ENCODE measurements at places on chromosomes 13 and 19. TPM values are rescaled to one million over a fixed set of nuclear protein-coding genes. Genes with fewer than 3 reads are reported as not detected.

The PRKACA gene
- 56.0 TPM for total RNA-seq

The RB1 gene
- 20.5 TPM for total RNA-seq

The PLA2G4C gene
- total RNA-seq: 6.5 TPM

The ZNF428 gene
- 31.3 TPM for total RNA-seq

DNA sequence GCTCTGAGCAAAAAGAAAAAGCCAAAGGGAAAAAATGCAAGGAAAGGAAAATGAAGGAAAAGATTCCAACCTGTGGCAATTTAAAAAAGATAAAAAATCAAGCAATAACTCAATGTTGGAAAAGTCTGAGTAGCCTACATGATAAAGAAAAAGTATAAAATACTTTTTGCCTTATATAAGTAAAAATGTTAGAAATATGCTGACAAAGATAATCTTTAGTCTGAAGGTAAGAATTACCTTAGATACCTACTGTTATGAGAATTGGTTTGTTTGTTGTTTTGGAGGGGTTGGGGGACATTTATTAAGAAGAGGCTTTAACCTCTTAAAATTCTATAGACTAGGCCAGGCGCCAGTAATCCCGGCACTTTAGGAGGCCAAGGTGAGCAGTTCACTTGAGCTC lies 29.7 kb upstream of the CPB2 start:
- DNase-seq: no peak
- no peaks in the 10 kb centered on the region for H3K27me3 ChIP-seq
- no peak overlapping the region for H3K4me3 ChIP-seq
- no peak overlapping the region for H3K27ac ChIP-seq
- no peaks in the 10 kb centered on the region for H3K36me3 ChIP-seq

DNA sequence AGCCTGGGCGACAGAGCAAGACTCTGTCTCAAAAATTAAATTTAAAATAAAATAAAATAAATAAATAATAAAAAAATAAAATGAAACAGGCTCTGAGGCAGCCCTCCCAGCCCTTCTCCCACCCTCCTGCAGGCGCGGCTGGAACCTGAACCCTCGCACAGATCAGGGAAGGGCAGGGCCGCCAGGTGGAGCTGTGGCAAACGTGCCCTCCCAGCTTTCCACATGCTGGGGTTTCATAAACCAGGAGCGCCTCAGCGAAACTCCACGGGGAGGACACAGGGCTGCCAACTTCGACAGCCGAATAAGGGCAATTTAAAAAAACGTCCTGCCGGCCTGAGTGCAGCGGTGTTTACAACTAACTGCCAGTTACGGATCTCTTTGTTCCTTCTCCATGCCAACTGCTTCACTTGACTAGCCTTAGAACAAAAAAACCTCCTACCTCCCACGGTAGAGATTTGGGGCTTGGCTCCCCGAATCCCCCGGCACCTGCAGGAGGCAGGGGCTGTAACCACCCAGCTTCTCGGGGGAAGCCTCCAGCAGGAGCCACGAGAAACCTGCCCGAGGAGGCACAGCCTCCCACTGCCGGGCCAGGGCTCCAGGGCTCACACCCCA lies 15.9 kb downstream of the ZNF787 start:
- DNase-seq: peak; percentile 85
- H3K4me1 ChIP-seq: peaks cover 6% of the 10 kb centered on the region
- no peak overlapping the region for H3K27ac ChIP-seq
- H3K27me3 ChIP-seq: no peaks in the 10 kb centered on the region
- H3K36me3 ChIP-seq: peaks cover 16% of the 10 kb centered on the region
- H3K4me3 ChIP-seq: peak overlapping the region; percentile 53

DNA sequence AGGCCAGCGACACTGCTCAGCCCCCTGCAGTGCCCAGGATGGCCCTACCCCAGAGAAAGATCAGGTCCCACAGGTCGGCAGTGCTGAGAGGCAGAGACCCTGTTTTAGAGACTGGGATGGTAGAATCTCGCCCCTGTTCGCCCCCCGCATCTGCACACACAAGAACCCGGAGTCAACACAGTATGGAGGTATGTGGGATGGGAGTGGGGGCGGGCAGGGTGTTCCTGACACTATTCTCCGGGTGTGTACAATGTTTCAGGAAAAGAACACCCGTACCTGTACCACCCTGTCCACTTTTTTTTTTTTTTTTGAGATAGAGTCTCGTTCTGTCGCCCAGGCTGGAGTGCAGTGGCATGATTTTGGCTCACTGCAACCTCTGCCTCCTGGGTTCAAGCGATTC lies 19.3 kb downstream of the PIP5K1C start:
- no peak overlapping the region for H3K27ac ChIP-seq
- H3K36me3 ChIP-seq: peaks cover 19% of the 10 kb centered on the region
- no peaks in the 10 kb centered on the region for H3K27me3 ChIP-seq
- H3K4me3 ChIP-seq: no peak overlapping the region
- no peak for DNase-seq

DNA sequence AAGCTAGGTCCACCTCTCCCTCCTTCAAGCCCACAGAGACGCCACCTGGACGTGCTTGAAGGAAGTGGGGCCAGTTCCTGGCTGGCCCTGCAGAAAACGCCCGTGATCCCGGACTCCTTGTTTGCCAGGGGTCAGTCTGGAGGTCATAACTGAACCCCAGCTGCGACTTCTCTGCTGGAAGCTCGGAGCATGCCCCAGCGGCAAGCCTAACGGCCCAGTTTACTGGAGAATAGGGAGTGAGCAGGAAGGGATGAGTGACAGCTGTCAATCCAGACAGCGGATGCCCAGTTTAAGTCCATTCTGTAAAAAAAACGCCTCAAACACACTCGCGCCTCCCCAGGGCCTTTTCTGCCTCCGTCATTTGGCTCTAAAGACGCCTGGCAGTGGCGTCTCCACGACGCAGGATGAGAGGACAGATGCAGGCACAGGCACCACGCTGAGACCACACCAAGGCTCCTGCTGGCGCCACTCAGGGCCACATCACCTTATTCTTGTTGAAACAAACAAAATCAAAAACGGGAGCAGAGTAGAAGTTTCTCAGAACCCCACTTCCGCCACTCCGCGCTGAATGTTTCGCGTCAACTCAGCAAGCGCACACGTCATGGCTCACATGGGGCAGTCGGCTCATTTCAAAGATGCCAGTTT lies 57.6 kb downstream of the RASA3 start:
- DNase-seq: no peak
- H3K27ac ChIP-seq: no peak overlapping the region
- peaks cover 7% of the 10 kb centered on the region for H3K36me3 ChIP-seq
- H3K27me3 ChIP-seq: no peaks in the 10 kb centered on the region
- no peaks in the 10 kb centered on the region for H3K4me1 ChIP-seq

- H3K27ac ChIP-seq: no peak overlapping the region
- no peak for DNase-seq
- H3K4me1 ChIP-seq: no peaks in the 10 kb centered on the region
- H3K27me3 ChIP-seq: no peaks in the 10 kb centered on the region
- no peaks in the 10 kb centered on the region for H3K36me3 ChIP-seq
Observed at GRCh38 chr13:49419276-49419675, 24.6 kb downstream of the CAB39L start.

DNA sequence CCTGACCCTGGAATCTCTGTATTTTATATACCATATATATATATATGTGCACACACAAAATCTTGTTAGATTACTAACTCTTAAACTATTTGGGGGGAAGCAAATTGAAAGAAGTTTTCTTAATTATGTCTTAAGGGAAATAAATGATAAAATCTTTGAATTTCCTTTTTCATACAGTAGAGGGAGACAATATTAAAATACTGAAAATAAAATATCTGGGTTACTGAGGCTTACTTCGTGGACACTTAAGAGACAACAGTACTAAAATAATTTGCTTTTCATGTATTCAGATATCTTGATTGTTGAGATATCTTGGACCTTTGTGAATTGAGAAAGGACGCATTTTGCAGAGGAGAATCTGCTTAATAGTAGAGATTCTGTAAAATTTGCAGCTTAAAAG lies 17.0 kb downstream of the SUGT1 start:
- H3K27ac ChIP-seq: no peak overlapping the region
- peaks cover 47% of the 10 kb centered on the region for H3K36me3 ChIP-seq
- H3K27me3 ChIP-seq: no peaks in the 10 kb centered on the region
- no peak for DNase-seq
- H3K4me1 ChIP-seq: no peaks in the 10 kb centered on the region

- no peak overlapping the region for H3K27ac ChIP-seq
- peaks cover 3% of the 10 kb centered on the region for H3K4me1 ChIP-seq
- no peak overlapping the region for H3K4me3 ChIP-seq
- H3K36me3 ChIP-seq: no peaks in the 10 kb centered on the region
Observed at GRCh38 chr13:29496241-29496712, 99.2 kb downstream of the SLC7A1 start.

DNA sequence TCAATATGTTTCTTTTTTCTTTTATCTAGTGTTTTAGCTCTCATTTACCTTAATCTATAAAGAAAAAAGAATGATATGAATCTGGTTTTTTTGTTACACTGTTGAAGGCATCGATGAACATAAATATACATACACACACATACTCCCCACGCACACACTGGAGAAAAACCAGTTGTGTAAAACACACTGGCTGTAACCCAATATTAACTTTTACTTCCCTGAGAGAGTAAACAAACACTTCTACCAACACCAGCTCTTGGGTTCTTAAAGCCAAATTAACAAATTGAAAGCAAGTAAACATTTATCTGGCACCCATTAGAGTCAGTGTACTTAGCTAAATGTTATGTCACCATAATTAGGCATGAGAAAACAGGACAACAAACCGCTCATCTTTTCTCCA lies 145.7 kb downstream of the ABCC4 start:
- no peak for DNase-seq
- H3K27me3 ChIP-seq: no peaks in the 10 kb centered on the region
- H3K4me1 ChIP-seq: peaks cover 6% of the 10 kb centered on the region
- no peak overlapping the region for H3K27ac ChIP-seq

- H3K36me3 ChIP-seq: peaks cover 42% of the 10 kb centered on the region
- H3K4me3 ChIP-seq: peak overlapping the region; percentile 88
- H3K27ac ChIP-seq: no peak overlapping the region
- H3K27me3 ChIP-seq: no peaks in the 10 kb centered on the region
Observed at GRCh38 chr19:36256064-36256463, 41.2 kb downstream of the ZNF146 start.
